Suprapubic skin (tissue), 4 donors: ENCODE measurements at places on chromosomes 2 and 18. TPM values are rescaled to one million over a fixed set of nuclear protein-coding genes. Genes with fewer than 3 reads are reported as not detected.
A peak's percentile ranks its signal among the peaks of the same experiment; 100 is the strongest.

The FSHR gene
- total RNA-seq = not detected

The IL36G gene
- total RNA-seq = 28.8 TPM

The CCDC141 gene
- 1.0 TPM for total RNA-seq

The PLEK gene
- total RNA-seq = 1.1 TPM

The SLC4A3 gene
- 2.3 TPM for total RNA-seq

The KCNJ13 gene
- total RNA-seq = 5.2 TPM

- no peak for DNase-seq
- H3K4me1 ChIP-seq = peaks cover 39% of the 10 kb centered on the region
- H3K36me3 ChIP-seq = no peaks in the 10 kb centered on the region
- no peak overlapping the region for H3K27ac ChIP-seq
- no peaks in the 10 kb centered on the region for H3K27me3 ChIP-seq
Observed at GRCh38 chr2:120785228-120785966, 49.7 kb downstream of the GLI2 start.

DNA sequence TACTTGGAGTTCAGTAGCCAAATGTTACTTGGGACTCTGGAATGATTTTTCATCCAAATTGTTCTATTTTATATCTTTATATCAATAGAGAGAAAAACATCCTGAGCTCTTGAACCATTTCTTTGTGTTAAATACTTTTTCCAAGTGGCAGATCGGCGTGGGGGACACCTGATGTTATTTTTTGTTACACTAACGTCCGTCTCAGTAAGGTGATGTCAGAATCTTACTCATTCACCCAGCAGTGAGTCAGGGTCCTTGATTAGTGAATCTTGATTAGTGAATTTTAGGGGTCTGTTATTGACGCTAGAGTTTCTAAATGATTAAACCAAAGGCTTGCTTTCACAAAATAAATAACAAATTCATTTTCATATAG, 1.7 kb downstream of the MIB1 start:
- no peak overlapping the region for H3K27ac ChIP-seq
- peaks cover 29% of the 10 kb centered on the region for H3K4me1 ChIP-seq
- H3K36me3 ChIP-seq = no peaks in the 10 kb centered on the region
- no peak for DNase-seq
- no peaks in the 10 kb centered on the region for H3K27me3 ChIP-seq
- H3K4me3 ChIP-seq = peak overlapping the region; percentile 96

DNA sequence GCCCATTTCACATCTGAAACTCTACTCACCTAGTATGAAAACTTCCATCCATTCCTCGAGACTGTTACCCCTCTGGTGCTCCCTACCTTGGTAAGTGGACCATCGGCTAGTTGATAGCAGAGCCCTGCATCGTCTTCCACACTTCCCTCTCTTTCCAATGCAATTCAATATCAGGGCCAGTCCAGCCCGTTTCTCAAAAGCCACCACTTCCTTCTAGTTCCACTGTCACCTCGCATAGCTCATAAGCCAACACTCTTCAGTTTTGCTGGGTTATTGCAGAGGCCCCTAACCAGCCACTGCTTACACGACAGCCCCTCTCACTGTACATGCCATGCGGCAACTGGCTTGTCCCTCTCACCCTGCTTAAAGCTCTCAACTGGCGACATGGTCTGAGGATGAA, 10.2 kb upstream of the ZNF407 start:
- no peaks in the 10 kb centered on the region for H3K36me3 ChIP-seq
- no peak for DNase-seq
- H3K4me1 ChIP-seq = no peaks in the 10 kb centered on the region

DNA sequence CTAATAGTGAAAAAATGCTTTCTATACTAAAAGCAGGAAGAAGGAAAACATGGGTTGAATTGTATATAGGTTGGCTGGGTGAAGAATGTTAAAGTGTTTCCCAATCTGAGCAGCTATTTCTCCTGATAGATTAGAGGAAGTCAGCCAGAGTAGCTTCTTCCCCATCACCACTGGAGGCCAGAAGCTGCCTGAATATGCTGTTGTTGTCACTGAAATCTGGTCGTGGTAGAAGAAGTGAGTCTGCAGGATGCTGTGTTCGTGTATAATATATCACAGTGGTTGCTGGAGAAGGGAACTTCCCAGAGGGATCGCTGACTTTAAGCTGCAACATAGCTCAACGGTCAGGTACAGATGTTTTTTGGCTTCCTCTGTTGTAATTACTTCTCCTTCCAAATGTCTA, 247.5 kb upstream of the LRATD1 start:
- H3K36me3 ChIP-seq = no peaks in the 10 kb centered on the region
- H3K27me3 ChIP-seq = no peaks in the 10 kb centered on the region
- DNase-seq = no peak
- H3K4me1 ChIP-seq = no peaks in the 10 kb centered on the region

- no peaks in the 10 kb centered on the region for H3K27me3 ChIP-seq
- no peak overlapping the region for H3K27ac ChIP-seq
- peaks cover 41% of the 10 kb centered on the region for H3K4me1 ChIP-seq
- peak overlapping the region; percentile 13 for H3K4me3 ChIP-seq
- H3K36me3 ChIP-seq = no peaks in the 10 kb centered on the region
Observed at GRCh38 chr2:9814129-9814868, 29.0 kb upstream of the TAF1B start.

DNA sequence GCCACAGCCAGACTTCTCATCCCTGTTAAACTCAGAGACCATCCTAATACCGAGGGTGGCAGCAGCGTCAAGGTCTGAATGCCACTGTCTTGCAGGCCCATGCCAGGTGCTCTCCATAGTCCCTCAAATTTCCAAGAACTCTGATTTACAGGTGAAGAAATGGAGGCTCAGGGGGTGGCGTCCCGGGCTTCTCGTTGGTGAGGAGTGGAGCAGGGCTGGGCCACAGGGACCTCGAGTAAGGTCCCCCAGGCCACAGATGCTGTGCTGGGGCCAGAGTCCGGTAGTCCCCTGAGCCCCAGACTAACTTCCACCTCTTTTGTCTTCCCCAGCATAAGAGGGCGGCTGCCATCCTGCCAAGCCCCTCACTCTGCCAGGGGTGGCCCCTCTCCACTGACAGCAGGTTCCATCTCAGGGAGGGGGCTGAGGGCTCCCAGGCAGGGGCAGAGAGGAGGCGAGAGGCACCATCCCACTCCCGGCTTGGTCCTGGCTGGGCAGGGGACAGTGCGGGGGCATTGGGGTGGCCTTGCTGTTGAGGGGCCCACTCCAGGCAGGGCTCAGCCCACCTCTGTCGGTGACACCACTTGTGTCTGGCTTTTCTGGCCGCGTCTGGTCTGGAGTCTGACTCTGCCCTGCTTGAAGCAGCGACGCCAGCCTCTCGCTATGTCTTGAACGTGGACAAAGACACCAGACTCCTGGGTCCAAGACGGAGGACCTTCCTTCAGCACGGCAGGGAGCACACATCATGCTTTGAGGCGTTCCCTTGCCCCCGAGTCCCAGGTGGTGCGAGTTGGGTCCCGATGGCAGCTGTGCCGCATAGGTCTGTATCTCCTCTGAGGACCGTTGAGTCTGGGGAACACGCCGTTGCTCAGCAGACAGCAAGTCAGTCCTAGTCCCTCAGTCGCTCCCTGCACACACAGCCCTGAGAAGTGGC, 15.9 kb upstream of the KLHL30 start:
- peaks cover 6% of the 10 kb centered on the region for H3K4me1 ChIP-seq
- no peak overlapping the region for H3K4me3 ChIP-seq
- no peaks in the 10 kb centered on the region for H3K36me3 ChIP-seq
- H3K27ac ChIP-seq = no peak overlapping the region
- no peak for DNase-seq

DNA sequence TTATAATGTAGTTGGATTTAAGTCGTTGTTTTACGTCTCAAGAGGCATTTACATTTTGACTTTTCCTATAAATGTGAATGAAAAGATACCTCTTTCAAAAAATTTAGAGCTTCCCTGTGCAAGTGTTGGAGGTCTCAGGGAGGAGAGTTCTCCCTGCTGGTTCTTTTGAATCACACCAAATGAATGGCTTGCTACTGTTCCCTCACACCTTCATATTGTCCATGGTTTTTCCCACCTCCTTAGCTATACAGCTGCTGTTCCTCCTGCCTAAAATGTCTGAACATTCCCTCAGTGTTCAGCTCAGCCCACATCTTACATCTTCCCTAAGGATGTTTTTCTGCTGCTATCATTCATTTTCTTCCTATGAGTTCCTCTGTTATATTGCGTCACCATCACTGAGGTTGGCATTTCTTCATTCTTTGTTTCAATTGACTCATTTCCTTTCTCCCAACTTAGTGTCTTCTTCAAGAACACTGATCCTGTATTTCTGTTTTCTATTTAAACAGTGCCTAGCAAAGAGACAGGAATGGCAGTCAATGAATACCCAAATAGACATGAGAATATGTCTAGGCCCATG, 46.0 kb downstream of the COX7A2L start:
- H3K4me1 ChIP-seq = no peaks in the 10 kb centered on the region
- H3K27me3 ChIP-seq = no peaks in the 10 kb centered on the region
- no peak for DNase-seq

GRCh38 chr2:170965446-170966225, 36.6 kb downstream of the GORASP2 start:
- peaks cover 8% of the 10 kb centered on the region for H3K4me1 ChIP-seq
- peaks cover 71% of the 10 kb centered on the region for H3K36me3 ChIP-seq
- H3K27ac ChIP-seq = peak overlapping the region; percentile 7
- H3K27me3 ChIP-seq = no peaks in the 10 kb centered on the region
- no peak overlapping the region for H3K4me3 ChIP-seq

- H3K27me3 ChIP-seq = peaks cover 59% of the 10 kb centered on the region
- H3K27ac ChIP-seq = no peak overlapping the region
- peaks cover 30% of the 10 kb centered on the region for H3K4me1 ChIP-seq
Observed at GRCh38 chr2:19349911-19350677, 8.3 kb downstream of the OSR1 start.

GRCh38 chr18:73283788-73284187, 416.0 kb upstream of the NETO1 start:
- no peak overlapping the region for H3K27ac ChIP-seq
- H3K27me3 ChIP-seq = no peaks in the 10 kb centered on the region
- no peaks in the 10 kb centered on the region for H3K4me1 ChIP-seq
- no peaks in the 10 kb centered on the region for H3K36me3 ChIP-seq

- H3K4me3 ChIP-seq = no peak overlapping the region
- peaks cover 4% of the 10 kb centered on the region for H3K4me1 ChIP-seq
- no peak overlapping the region for H3K27ac ChIP-seq
- no peak for DNase-seq
- no peaks in the 10 kb centered on the region for H3K36me3 ChIP-seq
Observed at GRCh38 chr2:26706616-26707473, 14.3 kb downstream of the KCNK3 start.

GRCh38 chr2:128727914-128728313, 409.2 kb upstream of the HS6ST1 start:
- H3K36me3 ChIP-seq = no peaks in the 10 kb centered on the region
- peak overlapping the region; percentile 66 for H3K27ac ChIP-seq

DNA sequence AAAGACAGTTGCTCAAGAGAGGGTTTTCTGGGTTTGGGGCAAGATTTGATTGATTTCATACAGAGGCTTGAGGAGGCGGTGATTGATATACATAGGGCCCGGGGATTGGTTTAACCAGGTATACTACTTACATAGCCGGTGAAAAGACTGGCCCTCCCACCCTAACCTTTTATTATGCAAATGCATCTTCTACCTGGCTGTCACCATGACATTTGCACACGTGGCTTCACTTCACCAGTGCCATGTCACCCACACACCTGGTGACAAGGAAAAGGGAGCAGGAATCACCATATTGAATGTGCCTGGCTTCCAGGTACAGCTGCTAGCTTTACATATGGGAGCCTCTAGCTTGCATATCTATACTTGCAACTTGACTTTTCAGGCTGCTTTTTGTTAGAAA, 9.7 kb downstream of the ERMN start:
- no peaks in the 10 kb centered on the region for H3K36me3 ChIP-seq
- H3K4me1 ChIP-seq = no peaks in the 10 kb centered on the region
- H3K27me3 ChIP-seq = no peaks in the 10 kb centered on the region

DNA sequence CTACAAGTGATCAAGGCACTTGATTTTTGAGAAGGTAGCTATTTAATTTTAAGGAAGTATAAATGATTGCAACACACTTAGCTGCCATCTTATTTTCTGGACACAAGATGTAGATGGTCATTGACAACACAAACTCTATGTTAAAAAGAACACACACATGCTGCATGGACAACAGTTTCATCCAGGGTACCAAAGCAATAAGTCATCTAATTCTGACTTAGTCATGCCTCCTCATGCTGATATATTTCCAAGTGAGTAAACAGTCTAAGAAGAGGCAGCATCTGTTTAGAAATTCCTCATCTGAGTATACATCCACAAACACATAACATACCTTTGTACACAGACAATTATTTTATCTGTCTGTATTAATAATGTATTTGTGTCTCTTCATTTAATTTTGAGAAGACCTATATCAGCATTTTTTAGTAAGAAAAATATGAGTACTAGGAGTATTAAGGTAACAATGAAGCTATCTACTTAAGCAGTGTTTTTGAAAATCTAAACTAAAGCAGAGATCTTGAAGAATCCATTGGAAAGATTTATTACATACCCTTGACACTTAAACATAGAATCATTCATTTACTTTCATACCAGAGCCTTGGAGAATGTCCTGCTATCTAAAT, 84.9 kb downstream of the SCN1A start:
- DNase-seq = no peak
- H3K27me3 ChIP-seq = no peaks in the 10 kb centered on the region
- H3K4me1 ChIP-seq = no peaks in the 10 kb centered on the region
- H3K4me3 ChIP-seq = no peak overlapping the region

- no peaks in the 10 kb centered on the region for H3K4me1 ChIP-seq
- no peaks in the 10 kb centered on the region for H3K36me3 ChIP-seq
- H3K4me3 ChIP-seq = no peak overlapping the region
Observed at GRCh38 chr18:36015629-36016028, 43.1 kb downstream of the RMP24 start.

- no peaks in the 10 kb centered on the region for H3K36me3 ChIP-seq
- H3K4me1 ChIP-seq = no peaks in the 10 kb centered on the region
- no peak for DNase-seq
- H3K27ac ChIP-seq = no peak overlapping the region
- no peak overlapping the region for H3K4me3 ChIP-seq
Observed at GRCh38 chr2:145849466-145849865, 1329.5 kb upstream of the ZEB2 start.

GRCh38 chr2:3705782-3706181, 2.4 kb downstream of the DCDC2C start:
- H3K36me3 ChIP-seq = no peaks in the 10 kb centered on the region
- no peak overlapping the region for H3K4me3 ChIP-seq
- no peak for DNase-seq
- H3K27me3 ChIP-seq = peaks cover 36% of the 10 kb centered on the region
- no peak overlapping the region for H3K27ac ChIP-seq

DNA sequence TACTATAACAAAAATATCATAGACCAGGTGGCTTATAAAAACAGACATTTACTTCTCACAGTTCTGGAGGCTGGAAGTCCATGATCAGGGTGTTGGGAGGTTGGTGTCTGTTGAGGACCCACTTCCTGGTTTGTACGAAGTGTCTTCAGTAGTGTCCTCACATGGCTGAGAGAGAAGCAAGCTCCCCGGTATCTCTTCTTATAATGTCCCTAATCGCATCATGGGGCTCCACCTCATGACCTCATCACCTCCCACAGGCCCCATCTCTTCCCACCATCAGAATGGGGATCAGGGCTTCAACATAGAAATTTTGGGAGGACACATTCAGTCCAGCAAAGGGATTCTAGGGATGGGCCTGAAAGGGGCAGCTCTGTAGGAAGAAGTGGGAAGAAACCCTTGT, 4.8 kb upstream of the NIFK start:
- no peaks in the 10 kb centered on the region for H3K27me3 ChIP-seq
- no peaks in the 10 kb centered on the region for H3K4me1 ChIP-seq
- no peak for DNase-seq
- no peak overlapping the region for H3K4me3 ChIP-seq

GRCh38 chr2:95346231-95346737, 49.1 kb downstream of the KCNIP3 start:
- peak overlapping the region; percentile 64 for H3K27ac ChIP-seq
- peaks cover 15% of the 10 kb centered on the region for H3K27me3 ChIP-seq
- no peaks in the 10 kb centered on the region for H3K36me3 ChIP-seq
- H3K4me1 ChIP-seq = peaks cover 34% of the 10 kb centered on the region
- H3K4me3 ChIP-seq = peak overlapping the region; percentile 73
- DNase-seq = peak; percentile 77
